ENCODE measurements at places on chromosomes 5 and 9. TPM values are rescaled to one million over a fixed set of nuclear protein-coding genes. Genes with fewer than 3 reads are reported as not detected.

Gene SHISAL2B
- total RNA-seq: not detected

Gene HTR1A
- not detected for total RNA-seq

Gene CCDC183
- total RNA-seq: 1.7 TPM

Gene TMEM174
- not detected for total RNA-seq

Gene TAF11L10
- not detected for total RNA-seq

Gene F12
- total RNA-seq: 0.52 TPM

Gene MCC
- total RNA-seq: 1.0 TPM

Gene GPR151
- total RNA-seq: not detected

Gene SLC23A1
- not detected for total RNA-seq

Gene GLT6D1
- total RNA-seq: not detected

Gene ENC1
- 31.9 TPM for total RNA-seq

Gene FGF10
- total RNA-seq: not detected

Gene FBP1
- total RNA-seq: 12.2 TPM

Gene SPATA6L
- total RNA-seq: 1.8 TPM
